Left renal cortex interstitium (tissue), 4 donors: ENCODE measurements at places on chromosomes 5 and 9. TPM values are rescaled to one million over a fixed set of nuclear protein-coding genes. Genes with fewer than 3 reads are reported as not detected.

GRCh38 chr9:104869811-104870210 lies 58.1 kb downstream of the ABCA1 start:
- no peak for DNase-seq

DNA sequence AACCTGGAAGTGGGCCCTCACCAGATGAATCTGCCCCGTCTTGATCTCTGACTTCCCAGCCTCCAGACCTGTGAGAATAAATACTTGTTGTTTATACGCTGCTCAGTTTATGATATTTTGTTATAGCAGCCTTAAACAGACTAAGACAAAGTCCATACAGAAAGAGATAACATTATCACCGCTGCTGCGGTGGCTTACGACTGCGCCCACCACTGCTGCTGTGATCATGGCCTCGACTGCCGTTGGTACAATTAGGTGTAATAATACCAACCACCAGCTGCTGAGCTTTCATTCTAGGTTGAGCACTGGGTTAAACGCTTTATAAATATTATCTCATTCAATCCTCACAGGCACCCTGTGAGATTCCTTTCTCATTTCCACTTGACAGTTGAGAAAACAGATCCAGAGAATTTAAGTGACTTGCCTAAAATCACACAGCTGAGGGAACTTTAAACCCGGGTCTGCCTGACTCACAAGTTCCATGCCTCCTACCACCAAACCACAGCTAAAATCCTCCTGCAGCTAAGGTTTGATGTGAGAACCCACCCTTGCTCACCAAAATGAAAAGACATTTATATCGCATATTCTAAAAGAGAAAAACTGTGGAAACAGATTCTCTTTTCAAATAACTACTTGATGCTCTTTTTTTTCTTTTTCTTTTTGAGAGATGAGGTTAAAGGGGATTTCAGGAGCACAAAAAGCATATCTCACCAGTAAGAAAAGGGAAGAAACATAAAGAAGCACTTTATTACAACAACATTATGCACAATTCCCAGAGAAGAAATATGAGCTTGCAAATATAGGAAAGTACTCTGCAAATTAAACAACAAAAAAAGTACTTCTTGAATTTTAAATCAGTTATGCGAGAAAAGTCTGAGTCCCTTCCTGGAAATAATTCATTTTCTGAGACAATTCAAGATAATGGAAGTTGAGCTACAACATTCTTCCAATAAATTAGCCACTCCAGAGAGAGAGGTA lies 23.9 kb downstream of the GOLM1 start:
- no peak for DNase-seq

DNA sequence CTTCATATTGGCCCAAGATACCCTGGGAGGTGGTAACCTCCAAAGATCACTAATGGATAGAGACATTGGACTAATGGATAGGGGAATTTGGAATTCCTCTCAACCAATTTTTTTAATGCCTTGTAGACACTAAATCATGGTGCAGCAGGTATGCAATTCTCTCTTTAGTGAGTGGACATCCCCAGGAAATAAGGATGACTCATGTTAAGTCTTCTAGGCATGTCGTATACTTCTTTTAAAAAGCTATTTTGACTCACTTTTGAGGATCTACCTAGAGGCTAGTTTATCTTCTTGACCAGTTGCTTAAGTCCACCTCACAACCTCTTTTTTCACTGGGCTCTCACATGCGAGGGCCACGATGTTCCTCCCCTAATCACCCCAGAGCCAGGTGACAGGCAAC lies 211.6 kb upstream of the CDH12 start:
- no peak for DNase-seq

DNA sequence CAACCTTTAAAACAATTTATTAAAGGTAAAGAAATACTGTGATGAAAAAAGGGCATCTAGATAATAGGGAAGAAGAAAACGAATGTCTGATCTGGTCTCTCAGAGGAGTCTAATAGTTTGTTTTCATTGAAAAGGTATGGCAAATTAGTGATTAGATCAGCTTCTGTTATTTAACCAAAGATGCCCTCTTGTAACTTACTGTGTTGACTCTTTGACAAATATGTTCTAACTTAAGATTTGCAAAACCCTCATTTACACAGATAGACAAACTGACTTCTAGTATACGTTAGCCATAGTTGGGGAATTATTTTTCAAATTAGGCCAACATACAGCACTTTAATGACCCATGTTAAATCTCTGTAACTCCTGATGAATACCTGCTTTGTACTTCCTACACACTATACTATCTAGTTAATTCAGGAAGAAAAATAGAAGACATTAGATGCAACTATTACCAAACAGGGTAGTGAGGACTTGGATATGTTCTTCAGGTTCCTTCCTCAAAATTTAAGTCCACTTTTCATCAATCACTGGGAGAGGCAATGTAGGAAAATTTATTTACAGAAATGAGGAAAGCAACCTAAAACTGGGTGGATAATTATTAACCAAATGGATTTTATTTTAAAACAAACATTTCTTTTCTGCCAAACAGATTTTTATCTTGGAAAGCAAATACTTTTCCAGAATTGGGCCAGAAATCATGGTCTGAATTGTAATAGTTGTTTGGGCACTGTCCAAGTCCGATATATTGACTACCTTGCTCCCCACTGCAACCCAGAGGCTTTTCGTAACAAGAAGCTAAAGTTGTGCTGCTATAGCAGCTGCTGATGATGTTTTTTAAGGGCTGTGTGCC lies 66.4 kb upstream of the PPP2R2B start:
- DNase-seq = no peak

PCDHB13 gene
- 5.0 TPM for polyA plus RNA-seq
